ENCODE measurements at places on chromosomes 5 and 9.

DNA sequence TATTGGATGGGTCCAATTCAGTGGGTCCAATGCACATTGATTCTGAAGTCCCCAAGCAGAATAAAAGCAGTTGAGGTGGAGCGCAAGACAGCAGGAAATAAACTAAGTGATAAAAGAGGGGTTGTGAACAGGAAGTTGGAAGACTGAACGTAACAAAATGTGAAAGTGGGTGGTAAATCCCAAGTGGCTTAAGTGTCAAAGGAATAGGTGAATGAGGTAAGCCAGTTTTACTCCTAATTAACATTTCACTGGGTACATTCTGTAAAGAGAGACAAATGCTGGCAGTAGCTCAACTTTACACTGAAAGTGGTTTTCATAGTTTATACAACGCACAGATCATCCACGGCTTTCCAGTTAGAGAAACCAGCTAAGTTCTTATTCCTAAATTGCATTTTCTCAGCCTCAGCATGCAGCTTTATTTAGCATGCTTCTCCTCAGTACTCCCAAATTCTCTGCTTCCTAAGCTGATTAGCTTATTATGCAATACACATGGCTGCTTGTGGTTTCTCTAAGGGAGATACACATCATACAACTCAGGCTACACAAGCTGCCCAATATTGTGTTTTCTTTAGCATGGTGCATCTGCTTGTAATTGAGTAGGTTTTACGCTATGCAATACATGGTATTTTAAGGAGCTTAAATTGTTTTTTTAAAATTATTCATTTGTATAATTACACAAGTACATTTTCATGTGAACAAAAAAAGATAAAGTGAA, 34.2 kb upstream of the HSD17B4 start:
- no peak for DNase-seq

DNA sequence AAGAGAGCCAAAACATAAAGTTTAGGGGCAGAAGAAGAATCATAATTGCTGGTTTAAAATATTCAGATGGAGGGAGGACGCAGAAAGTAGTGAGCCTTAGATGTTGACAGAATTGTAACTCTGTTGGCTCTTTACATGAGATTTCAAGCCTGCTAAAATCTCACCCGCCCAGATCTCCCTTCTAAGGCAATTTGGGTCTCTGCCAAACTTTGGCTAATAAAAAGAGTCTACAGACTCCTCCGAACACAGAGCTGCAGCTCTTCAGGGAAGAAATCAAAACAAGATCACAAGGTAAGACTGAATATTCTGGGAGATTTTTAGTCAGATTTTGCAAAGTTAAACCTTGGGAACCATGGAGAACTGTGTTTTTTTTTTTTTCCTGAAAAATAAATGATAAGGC, at the start of gene IL33:
Gene IL33, plus strand, starts transcription at position 246 of the 400 bp plus-strand sequence. CDS start 25,888 bp downstream, outside the sequence.
- no peak for DNase-seq

GRCh38 chr5:1743061-1743768, 56.4 kb downstream of the MRPL36 start:
- no peak for DNase-seq

DNA sequence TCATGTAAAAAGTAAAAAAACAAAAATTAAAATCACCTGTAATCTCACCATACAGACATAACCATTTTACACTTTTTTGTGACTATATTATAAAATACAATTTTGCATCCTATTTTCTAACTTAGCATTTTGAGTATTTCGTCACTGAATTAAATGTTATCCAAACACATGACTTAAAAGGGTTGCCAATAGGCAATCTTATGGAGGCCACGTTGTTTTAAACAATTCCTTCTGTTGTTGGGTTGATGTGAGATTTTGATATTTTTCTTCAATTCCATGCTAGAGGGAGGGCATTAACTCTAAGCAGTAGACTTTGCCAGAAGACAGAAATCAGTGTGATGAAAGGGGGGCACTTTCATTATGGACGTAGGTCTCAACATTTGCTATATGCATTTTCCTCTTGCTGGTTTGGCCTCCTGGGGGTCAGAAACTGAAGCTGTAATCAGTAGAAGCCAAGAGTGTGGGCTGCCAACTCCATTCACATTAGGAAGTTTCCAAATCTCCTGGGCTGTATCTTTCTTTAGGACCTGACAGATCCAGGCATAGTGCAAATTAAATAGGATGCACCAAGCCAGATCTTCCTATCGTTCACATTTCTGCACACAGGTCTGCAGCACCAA, 614.2 kb upstream of the CLINT1 start:
- no peak for DNase-seq

- DNase-seq: no peak
Measured at GRCh38 chr9:126147936-126148870, 178.4 kb upstream of the MVB12B start.

DNA sequence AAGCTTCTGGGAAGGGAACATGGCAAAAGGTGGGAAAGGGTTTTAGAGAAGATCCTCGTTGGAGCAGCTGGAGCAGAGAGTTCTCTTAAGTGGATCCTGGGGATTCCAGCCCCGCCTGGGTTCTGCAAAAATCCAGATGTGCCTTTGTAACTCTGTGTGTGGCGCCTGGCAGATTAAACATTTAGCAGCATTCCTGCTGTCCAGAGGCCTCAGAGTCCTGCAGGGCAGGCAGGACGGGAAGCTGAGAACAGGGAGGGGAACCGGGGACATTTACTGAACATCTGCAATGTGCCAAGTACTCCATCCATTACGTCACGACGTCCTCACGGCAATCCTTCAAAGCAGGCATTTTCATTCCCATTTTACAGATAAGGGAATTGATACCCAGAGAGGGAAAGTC, 6.0 kb downstream of the EIF4E1B start:
- DNase-seq: no peak

DNA sequence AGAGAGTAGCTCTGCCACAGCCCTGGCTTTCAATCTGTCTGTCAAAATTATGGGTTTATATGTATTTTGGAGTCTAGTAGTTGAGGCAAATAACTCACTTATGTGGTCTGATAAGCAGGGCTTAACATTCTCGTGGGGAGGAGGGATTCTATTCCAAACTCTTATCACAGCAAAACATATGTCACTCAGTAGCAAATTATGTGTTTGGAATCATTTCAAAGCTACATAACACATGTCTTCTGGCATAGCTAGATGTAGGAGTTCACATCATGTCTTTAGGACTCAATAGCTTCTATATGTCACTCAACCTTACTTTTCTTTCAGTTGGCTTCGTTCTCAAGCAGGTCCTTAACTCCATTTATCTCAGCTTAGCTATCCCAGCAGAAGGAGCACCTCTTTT, 144.5 kb upstream of the SEMA6A start:
- no peak for DNase-seq

GRCh38 chr5:180792965-180793287, 9.7 kb downstream of the MGAT1 start:
- DNase-seq: no peak

- DNase-seq: no peak
Measured at GRCh38 chr5:68343421-68343826, 127.9 kb downstream of the PIK3R1 start.

Data from CD4-positive, alpha-beta T cell treated with Interleukin-15 for 1 hour (primary cell).